ENCODE measurements at places on chromosomes 2 and 18.

DNA sequence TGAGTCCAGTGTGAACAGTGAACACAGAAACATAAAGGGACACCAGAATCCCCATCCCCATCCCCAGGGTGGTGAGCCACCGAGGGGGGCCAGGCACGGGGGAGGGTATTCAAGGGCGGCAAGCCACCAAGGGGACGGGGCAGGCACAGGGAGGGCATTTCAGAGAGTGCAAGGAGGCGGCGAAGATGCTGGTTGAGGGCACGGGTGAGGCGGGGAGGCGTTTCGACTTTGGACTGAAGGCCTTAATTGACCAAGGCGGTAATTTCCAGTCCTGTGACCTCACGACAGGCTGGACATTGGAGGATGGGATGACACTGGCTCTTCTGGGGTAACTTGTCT is 70.4 kb downstream of the ODC1 start:
- no peak for DNase-seq

GRCh38 chr2:15970701-15971100 is 30.4 kb downstream of the MYCN start:
- no peak for DNase-seq

- DNase-seq = peak; percentile 31
Measured at GRCh38 chr18:32372381-32373061, 98.2 kb downstream of the GAREM1 start.

GRCh38 chr2:72181616-72182015 is 34.0 kb upstream of the CYP26B1 start:
- no peak for DNase-seq

DNA sequence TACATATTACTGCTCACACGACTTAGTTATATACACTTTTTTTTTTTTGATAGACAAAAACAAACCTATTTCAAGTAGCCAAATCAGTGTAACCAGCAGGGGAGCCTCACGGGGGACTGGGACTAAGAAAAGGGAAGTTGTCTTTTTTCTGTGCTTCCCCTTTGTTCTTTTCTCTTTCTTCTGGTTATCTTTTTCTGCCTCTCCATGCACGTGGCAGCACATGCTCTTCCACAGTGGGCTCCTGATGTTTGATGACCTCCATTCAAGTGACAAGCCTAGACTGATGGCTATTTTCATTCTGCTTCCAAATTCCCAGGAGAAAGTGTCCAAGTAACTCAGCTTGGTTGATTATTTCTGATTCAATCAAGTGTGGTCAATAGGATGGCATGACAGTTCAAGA is 98.2 kb upstream of the STK39 start:
- no peak for DNase-seq

GRCh38 chr2:109448946-109449788 is 164.6 kb downstream of the SEPTIN10 start:
- DNase-seq = no peak

DNA sequence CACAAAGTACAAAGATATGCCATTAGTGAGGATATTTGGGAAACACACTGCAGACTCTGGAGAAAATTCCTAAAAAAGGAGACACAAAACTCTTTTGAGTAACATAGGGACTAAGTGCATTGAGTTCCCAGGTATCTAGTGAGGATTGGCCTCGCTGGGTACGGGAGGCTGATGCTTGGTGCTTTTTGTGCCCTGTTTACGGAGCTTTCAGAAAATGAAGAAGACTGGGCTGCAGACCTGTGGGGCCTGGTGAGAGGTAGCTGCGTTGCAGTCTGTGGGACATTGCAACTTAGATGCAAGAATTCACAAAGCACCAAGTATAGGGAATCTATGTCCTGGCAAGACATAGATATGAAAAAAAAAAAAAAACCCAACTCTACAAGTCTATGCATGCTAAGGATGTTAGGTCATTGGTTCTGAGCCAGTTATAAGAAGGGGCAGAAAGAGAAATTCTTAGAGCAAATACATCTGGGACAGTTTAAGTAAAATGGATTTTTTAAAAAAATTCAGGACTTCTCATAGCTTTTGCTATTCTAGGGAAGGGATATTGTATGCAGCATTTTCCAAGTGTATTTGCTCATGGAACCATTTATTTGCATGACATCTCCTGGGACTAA is 156.0 kb downstream of the SLC4A3 start:
- DNase-seq = peak; percentile 9

DNA sequence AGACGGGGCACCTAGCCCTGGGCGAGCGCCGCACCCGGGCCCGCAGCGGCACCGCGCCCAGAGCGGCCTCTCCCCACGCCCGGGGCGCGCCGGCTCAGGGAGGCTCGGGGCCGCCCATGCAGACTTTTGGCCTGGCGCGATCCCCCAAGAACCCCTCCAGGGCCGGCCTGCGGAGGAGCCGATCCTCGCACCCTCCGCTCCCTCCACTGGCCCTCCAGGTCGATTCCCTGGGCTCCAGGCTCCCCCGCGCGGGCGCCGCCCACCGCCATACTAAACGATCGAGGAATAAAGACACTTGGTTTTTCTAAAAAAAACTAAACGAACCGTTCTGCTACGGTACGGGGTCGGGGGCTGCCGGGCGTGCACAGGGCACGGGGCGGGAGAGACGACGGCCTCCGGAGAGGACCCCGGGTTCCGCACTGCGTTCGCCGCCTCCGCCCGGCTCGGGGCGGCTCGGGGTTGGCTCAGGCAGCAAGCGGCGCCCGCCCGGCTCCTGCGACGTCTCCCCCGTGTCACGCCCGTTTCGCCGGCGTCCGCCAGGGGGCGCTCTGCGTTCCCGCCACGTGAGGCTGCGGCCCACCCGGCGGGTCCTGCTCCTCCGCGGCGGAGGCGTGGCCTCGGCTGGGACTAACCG is 365 bp upstream of the KHK start:
- DNase-seq = peak; percentile 97

GRCh38 chr2:153519257-153519875 is 40.8 kb upstream of the RPRM start:
- DNase-seq = peak; percentile 27

DNA sequence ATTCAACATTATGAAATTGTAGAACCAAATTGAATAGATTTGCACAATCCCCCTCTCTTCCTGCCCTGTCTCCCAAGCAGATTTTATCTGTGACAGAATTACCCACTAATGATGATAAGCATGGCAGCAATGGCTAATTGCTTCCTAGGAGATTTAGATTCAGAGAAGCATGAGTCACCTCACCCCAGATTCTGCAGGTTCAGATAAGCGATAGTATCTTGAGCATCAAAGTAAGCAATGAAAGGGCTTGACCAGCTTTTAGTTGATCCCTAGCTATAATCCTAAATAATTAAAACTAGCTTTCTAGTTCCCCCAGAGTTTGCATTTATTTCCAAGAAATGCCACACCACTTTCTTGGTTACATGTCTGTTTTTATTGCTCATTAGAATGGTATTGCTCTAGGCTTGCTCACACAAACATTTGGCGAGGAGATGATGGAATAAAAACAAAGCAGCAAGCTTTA is 204.3 kb downstream of the GULP1 start:
- no peak for DNase-seq

GRCh38 chr18:57437766-57438671 is 2.8 kb downstream of the ONECUT2 start:
- peak; percentile 33 for DNase-seq

GRCh38 chr2:1051075-1051474 is 100.4 kb downstream of the SNTG2 start:
- no peak for DNase-seq

GRCh38 chr2:144233317-144233716 is 286.6 kb downstream of the ZEB2 start:
- no peak for DNase-seq

DNA sequence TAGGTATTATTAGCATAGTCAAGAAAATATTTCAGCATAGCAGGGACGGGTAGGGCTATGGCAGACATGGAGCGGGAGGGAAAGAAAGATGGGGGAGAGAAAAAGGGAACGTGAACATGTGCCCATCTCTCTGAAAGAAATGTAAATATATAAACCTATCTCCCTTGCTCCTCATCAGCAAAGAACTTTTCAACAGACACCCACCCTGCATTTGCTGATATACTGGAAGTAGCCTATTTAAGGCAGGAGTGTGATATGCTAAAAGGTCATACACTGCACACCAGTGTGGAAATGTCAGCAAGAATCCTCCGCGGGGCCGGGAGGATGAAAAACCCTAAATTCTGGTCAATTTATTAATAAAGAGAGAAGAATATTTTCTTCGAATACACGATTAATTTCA is 1.7 kb downstream of the MBOAT2 start:
- DNase-seq = no peak

DNA sequence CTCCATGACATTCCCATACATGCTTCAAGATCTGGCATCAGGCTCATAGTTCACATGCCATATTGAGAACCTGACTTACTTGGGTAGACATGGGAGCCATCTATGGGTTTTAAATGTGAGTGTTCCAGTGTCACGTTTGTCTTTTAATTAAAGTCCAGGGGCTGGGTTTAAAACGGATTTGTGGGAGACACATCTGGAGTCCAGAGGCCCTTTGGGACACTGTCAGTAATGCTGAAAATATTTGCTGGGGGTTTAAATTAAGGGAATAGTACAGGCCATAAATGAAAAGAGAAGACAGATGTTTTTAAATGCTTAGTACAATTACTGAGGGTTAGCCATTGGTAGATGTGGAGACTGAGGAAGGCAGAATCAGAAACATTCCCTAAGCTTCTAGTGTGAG is 478.0 kb downstream of the PID1 start:
- no peak for DNase-seq

GRCh38 chr18:21115519-21116411 is 4.2 kb upstream of the ROCK1 start:
- no peak for DNase-seq

- DNase-seq = no peak
Measured at GRCh38 chr2:187055463-187055862, 206.5 kb upstream of the ZSWIM2 start.

DNA sequence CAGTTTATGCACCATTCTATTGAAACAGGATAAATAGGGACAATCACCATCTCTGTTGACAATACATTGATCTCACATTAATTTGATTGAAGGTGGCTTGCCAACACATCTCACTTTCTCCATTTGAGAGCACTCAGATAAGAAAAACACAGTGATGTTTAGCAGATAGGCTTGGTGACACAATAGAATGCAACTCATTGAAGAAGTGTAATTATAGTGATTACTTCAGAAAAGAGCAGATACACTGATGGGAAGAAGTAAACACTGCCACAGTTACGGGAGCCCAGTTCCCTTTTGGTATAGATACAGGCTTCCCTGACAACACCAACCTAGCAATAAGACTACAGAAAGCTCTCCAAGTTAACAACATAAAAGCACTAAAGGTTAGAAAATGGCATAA is 89.1 kb downstream of the FIGN start:
- no peak for DNase-seq

DNA sequence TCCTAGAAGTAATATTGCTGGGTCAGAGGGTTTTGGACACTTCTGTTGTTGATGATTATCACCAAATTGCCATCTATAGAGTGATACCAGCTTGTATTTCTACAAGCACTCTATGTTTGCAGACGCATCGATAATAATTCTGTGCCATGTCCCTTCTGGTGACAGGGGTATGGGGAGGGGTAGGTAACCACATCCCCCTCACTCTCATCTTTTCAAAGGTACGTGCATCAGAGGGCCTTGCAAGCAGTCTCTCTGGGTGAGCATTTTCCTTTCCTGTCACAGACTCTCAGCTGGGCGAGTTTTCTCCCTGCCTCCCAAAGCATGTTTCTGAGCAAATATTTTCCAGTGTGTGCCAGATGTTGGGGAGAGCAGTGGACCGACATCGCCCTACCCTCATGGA is 98.0 kb downstream of the SMAD7 start:
- DNase-seq = no peak

GRCh38 chr18:58337686-58338085 is 291.2 kb downstream of the ALPK2 start:
- no peak for DNase-seq

GRCh38 chr18:23811176-23811575 is 121.9 kb downstream of the LAMA3 start:
- DNase-seq = no peak

- no peak for DNase-seq
Measured at GRCh38 chr2:230575642-230576324, 136.9 kb upstream of the CAB39 start.

DNA sequence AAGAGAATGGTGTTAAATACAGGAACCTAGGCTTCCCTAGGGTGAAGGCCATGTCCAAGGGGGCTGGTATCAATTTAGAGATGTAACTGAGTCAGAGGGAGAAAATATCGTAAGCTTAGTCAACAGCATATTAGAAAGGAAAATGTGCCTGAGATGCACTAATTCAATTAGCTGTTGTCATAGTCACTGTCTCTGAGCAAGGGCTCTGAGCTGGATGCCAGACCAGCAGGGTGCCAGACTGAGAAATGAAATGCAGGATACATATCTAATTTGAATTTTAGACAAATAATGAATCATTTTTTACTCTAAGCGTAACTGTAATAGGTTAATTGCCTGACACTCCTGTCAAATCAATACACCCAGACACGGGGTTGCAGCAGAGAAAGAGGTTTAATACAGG is 11.4 kb upstream of the SLC35F6 start:
- no peak for DNase-seq

DNA sequence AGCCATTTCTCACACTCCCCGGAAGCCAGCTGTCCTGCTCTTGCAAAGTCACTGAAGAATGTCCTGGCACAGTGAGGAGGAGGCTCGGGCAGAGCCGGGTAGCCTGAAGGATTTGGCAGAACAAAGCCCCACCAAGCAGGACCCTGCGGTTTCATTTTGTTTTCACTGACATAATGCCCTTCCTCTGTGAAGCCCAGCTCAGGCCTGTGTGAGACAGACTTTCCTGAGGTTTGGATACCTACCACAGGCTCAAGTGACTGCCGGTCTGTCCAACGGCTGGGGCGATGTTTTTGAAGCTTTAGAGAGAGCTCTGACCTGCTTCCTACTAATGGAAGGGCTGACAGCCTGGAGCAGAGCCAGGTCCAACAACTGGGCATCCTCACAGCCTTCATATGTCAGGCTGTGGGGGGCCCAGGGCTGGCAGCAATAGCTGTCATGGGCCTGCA is 99.8 kb upstream of the FZD7 start:
- DNase-seq = no peak

GRCh38 chr2:14194233-14194632 is 438.3 kb upstream of the LRATD1 start:
- DNase-seq = no peak

DNA sequence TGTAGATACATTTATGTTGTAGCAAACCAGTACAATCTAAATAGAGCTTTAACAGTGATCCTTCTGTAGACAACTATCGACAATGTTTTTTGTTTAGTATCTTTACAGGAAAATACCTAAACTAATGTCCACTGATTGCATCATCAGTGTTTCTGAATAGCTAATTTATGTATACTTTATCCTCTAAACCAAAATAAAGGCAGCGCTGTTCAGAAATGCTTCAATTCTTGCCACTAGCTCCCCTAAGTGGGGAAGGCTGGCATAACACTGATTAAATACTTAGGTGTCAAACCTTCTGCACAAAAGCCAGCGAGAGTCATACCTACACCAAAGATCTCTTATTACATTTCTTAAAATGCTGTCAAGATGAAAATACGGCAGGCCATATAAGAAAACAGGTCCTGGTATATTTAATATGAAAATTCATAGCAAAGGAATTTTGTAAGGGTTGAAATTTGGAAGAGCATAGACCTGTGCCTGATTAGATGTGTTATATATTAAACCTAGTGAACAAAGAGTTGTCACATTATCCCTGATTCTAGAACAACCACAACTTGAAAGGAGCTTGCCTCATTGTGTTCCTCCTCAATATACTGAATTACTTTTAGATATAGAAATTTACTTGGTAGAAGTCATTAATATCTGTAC is 1693.4 kb upstream of the SLC39A10 start:
- DNase-seq = peak; percentile 2
